ENCODE measurements at places on chromosomes 12 and 14. TPM values are rescaled to one million over a fixed set of nuclear protein-coding genes. Genes with fewer than 3 reads are reported as not detected.
A peak's percentile ranks its signal among the peaks of the same experiment; 100 is the strongest.

Gene KRT82
- total RNA-seq: not detected

DNA sequence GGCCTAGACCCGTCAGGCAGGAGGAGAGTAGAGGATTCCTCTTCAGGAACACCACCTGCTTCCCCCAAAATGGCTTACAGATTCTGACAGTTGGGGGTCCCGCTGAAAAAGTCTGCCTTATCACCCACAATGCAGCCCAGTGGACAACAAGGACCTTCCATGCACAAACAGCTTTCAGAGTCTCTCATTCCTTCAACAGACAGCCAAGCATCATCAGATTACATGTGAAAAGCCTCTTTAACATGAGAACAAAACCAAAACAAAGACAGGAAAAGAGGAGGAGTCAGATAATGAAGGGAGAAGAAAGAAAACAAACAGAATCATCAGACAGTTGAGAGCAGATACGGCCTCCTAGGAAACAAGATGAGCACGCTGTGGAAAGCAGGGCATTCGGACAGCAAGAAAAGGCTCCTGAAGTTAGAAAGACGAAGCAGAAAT, 18.3 kb downstream of the KCTD10 start:
- no peak for DNase-seq
- H3K4me1 ChIP-seq: peaks cover 91% of the 10 kb centered on the region
- peak overlapping the region; percentile 99 for H3K27ac ChIP-seq
- H3K27me3 ChIP-seq: peaks cover 4% of the 10 kb centered on the region
- H3K36me3 ChIP-seq: peaks cover 67% of the 10 kb centered on the region

GRCh38 chr12:51320311-51320694, 3.7 kb downstream of the BIN2 start:
- no peak for DNase-seq
- H3K27ac ChIP-seq: no peak overlapping the region
- H3K4me1 ChIP-seq: peaks cover 21% of the 10 kb centered on the region
- H3K4me3 ChIP-seq: no peak overlapping the region

- no peak for DNase-seq
- H3K36me3 ChIP-seq: no peaks in the 10 kb centered on the region
- no peaks in the 10 kb centered on the region for H3K4me1 ChIP-seq
- H3K27ac ChIP-seq: no peak overlapping the region
- H3K27me3 ChIP-seq: peaks cover 1% of the 10 kb centered on the region
Observed at GRCh38 chr14:97138801-97139200, 341.6 kb downstream of the VRK1 start.

DNA sequence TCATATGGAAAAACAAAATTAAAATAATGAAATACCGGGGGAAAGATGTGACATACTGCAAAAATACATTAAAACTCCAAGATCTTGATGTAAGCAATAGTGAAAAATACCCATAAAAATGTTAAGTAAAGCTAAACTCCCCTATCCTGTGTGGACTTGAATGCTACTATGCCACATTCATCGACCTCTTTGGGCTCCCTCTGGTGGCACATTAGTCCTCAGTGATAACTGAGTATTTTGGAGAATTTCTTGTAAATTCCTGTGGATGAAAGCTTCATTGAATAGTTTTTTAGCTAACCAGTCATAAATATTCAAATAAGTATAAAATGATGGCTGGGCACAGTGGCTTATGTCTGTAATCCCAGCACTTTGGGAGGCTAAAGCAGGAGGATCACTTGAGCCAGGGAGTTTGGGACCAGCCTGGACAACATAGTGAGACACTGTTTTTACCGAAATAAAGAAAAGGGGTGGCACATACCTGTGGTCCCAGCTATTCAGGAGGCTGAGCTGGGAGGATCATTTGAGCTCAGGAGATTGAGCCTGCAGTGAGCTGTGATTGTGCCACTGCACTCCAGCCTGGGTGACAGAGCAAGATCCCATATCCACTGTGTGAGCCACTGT, 42.4 kb upstream of the SGPP1 start:
- peaks cover 6% of the 10 kb centered on the region for H3K4me1 ChIP-seq
- H3K27ac ChIP-seq: no peak overlapping the region
- DNase-seq: peak; percentile 57
- no peak overlapping the region for H3K4me3 ChIP-seq

Data from HFFc6 (cell line).